ENCODE measurements at places on chromosomes 5 and 9. TPM values are rescaled to one million over a fixed set of nuclear protein-coding genes. Genes with fewer than 3 reads are reported as not detected.

Gene ADAMTS2
- polyA plus RNA-seq = 10.6 TPM

Gene WDR31
- 8.4 TPM for polyA plus RNA-seq

Gene POMT1
- 50.0 TPM for polyA plus RNA-seq

Gene TEX53
- not detected for polyA plus RNA-seq

DNA sequence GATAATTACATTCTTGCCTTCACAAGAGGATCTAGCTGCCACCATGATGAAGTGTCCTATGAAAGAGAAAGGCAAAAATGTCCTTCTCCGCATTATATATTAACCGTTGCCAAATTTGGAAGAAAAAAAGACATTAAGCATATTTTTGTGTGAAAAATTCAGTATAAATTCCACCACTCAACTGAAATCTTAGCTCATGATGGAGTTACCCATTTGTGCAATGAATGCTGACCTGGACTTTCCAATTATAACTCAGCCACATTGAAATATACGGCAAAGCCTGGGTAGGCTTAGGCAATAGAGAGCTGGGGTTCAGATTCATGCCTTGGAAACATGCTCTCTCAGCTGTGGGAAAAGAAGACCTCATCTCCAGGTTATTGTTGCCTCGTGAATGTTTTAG, 71.3 kb upstream of the VCAN start:
- no peak for DNase-seq

DNA sequence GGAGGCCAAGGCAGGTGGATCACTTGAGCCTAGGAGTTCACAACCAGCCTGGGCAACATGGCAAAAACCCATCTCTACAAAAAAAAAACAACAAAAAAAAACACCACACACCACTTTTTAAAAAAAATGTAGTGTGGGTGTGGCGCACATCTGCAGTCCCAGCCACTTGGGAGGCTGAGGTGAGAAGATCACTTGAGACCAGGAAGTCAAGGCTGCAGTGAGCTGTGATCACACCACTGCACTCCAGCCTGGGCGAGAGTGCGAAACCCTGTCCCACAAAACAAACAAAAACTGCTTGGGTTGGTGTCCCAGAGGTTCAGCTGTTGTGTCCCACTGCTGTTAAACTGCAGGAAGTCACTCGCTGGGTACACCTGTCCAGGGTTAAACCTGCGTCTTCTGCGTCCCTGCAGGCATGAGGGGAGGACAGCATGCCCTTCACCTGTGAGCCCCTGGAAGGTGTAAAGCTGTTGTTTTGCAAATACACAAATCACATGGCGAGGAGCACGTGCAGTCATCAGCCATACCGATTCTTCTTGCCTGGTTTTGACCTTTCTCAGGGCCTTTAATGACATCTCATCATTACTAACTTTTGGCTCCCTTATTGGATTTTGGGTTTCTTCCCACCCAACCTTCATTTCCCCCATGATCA, 29.3 kb upstream of the CLPTM1L start:
- DNase-seq = no peak

- no peak for DNase-seq
Observed at GRCh38 chr5:134536876-134537275, 11.4 kb downstream of the JADE2 start.

DNA sequence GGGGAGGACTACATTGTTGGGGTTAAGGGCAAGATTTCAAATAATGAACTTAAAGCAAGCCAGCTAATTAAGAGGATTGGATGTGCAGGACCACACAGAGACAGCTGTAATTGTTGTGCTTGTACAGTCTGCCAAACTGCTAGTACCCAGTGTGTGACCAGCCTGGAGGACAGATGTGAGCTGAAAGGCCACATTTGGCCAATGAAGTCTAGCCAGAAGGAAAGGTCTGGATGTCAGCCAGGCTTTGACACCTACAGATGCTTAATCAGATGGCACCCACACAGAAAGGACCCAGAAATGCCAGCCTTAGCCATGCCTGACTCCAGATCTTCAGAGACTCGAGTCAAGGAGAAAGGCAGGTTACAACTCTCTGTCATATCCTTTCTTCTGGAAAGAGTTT, 491.1 kb downstream of the KIF4B start:
- DNase-seq = no peak

GRCh38 chr9:97907632-97908031, 14.7 kb downstream of the TRMO start:
- no peak for DNase-seq

GRCh38 chr9:35533398-35533797, 43.5 kb downstream of the RUSC2 start:
- DNase-seq = no peak

All from renal pelvis (tissue), 12 donors.